Brain microvascular endothelial cell (primary cell): ENCODE measurements at places on chromosomes 6 and 20.

GRCh38 chr6:81900616-81901015 lies 148.1 kb upstream of the TENT5A start:
- DNase-seq = no peak

DNA sequence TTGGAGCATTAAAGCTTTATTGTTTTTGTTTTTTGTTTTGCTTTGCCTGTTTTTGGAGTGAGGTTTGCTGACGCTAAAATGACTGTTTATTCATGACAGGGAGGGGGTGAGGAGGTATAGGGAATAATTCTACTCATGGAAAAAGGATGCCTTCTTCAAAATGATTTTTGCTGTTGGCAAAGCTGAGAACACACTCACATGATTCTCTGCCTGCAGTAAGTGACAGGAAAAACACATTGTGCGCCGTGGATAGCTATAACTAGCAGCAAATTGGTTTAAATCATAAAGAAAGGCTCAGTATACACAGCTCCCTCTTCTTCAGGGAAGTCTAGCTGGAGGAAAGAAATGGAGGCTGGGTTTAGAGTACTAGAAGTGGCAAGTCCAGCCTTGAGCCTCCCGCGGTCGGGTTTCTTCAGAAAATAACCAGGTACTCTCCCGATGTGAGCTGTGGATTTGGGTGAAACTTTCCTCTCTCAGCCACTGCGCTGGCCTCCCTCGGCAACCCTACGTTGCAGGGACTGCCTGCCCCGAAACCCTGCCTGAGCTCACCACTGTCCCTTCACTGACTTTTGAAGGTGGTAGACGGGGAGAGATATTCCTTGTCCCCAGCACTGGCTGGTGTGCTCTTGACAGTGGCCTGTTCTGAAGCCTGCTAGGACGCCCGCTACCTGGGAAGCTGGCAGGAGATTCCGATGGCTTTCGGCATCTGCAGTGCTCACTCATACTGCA lies 278.2 kb downstream of the NRN1 start:
- DNase-seq = no peak

- peak; percentile 98 for DNase-seq
Observed at GRCh38 chr20:10982692-10983091, 308.9 kb upstream of the JAG1 start.

- DNase-seq = peak; percentile 26
Observed at GRCh38 chr6:18306977-18307376, 42.6 kb upstream of the DEK start.

- DNase-seq = no peak
Observed at GRCh38 chr6:17632934-17633333, 32.8 kb downstream of the FAM8A1 start.

DNA sequence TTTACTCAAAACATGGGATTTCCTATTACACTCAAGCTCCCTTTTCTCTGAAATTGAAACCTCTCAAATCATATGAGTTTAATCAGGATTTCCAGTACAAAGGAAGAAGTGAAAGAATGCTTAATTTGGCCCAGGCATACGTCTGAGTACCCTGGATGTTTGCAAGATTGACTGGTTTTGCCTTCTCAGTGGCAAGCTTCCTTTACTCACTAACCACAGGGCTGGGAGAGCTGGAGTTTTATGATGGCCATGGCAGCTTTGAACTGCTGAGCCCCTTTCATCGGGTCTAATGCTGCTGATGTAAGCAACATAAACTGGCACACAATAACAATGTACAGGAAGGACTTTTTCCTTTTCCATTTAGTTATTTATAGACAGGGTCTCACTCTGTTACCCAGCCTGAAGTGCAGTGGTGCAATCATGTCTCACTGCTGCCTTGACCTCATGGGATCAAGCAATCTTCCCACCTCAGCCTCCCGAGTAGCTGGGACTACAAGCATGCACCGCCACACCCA lies 194.8 kb downstream of the SLC35F1 start:
- no peak for DNase-seq

DNA sequence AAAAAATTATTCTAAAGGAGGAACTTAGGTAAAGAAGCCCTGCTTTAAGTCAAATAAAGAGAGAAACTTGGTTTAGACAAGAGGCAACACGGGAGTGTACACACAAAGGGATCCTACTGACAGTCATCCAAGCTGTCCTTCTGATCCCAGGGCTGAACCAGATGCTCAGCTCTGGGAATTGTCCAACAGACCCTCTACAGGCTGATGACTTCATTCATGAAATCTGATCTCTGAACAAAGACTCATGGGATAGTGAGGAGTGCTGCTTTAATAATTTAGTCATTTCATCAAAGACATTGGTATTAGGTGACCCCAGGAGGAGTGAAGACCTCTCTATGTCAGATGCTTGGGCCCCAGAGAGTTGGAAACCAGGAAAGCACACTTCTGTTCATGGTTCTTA lies 65.6 kb upstream of the ARMH2 start:
- peak; percentile 14 for DNase-seq

DNA sequence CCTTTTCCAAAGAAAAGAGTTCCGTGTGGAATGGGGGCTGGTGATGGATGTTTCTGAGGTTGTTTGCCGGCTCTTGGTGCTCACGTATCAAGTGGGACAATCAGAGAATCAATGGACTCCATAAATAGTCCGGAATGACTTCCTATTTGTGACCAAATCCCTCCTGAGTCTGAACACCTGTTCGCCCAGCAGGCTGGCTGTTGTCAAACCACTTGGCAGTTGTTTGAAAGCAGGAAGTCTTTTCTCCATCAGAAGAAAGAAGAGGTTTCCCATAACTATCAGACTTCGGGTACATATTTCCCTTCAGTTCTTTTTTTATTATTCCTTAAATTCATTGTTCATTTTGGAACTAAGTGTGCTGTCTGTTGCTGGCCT lies 154.7 kb upstream of the RIN2 start:
- DNase-seq = no peak

DNA sequence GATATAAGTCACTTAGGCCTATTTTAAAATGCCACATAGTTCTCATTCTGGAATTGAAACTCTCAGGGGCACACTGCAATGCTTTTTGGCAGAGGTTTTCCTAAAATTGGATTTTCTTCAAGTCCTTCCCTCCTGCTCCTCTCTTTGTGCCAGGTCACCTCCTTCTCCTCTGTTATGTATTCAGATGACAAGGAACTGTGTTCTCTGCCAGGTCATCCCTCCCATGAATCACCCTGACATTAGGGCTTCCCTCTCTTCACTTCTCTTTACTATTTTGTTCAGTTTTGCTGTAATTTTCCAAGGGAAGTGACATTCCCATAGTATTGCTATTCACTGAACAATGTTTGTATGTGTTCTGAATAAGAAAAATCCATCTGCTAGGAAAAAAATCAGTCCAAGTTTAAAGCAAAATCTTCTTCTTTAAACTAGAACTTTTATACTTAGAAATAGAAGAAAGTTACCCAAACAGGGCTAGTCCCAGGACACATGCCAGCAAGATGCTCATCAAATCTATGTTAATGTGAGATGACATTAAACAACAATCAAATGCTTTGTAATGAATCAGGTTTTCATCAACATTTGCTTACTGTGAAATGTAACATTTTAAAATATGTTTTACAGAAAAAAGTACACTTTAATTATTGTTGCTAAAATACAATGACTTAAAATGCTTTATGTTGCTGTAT lies 461.1 kb downstream of the MMUT start:
- DNase-seq = no peak

- peak; percentile 30 for DNase-seq
Observed at GRCh38 chr6:31948753-31949413, 3.0 kb downstream of the CFB start.

GRCh38 chr6:109058620-109059019 lies 36.0 kb downstream of the SESN1 start:
- no peak for DNase-seq
